Activated CD4-positive, CD25-positive, alpha-beta regulatory T cell treated with anti-CD3 and anti-CD28 coated beads, Interleukin-2, amount 50 U/mL, for 72 hours (primary cell): ENCODE measurements at places on chromosomes 12 and 14.

DNA sequence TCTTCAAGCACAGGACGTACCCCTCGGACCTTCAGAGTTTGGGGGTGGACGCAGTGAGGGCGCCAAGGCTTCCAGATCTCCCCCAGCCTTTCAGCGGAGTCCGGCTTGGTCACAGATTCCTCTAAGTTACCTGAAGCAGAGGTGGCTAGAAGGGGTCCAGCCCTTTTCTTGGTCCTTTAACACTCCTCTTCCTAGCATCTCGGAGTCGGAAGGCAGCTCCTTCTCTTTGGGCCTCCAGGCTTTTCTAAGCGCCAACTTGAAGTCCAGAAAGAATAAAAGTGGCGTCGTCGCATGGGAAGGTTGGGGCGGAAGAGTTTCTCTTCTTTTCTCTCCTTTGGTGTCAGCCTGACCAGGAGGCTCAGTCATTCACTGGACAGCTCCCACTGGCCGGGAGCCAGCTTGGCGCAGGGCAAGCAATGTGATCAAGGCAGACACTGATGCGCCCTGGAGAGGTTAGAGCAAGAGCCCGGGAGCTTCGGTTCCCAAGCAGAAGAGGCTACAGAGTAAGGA lies 9.6 kb downstream of the OR6S1 start:
- DNase-seq = no peak

GRCh38 chr12:104682790-104683279 lies 226.1 kb downstream of the CHST11 start:
- peak; percentile 64 for DNase-seq

GRCh38 chr14:52014601-52015267 lies 25.4 kb downstream of the RTRAF start:
- no peak for DNase-seq

- DNase-seq = no peak
Measured at GRCh38 chr12:45688183-45688582, 41.3 kb upstream of the ARID2 start.

DNA sequence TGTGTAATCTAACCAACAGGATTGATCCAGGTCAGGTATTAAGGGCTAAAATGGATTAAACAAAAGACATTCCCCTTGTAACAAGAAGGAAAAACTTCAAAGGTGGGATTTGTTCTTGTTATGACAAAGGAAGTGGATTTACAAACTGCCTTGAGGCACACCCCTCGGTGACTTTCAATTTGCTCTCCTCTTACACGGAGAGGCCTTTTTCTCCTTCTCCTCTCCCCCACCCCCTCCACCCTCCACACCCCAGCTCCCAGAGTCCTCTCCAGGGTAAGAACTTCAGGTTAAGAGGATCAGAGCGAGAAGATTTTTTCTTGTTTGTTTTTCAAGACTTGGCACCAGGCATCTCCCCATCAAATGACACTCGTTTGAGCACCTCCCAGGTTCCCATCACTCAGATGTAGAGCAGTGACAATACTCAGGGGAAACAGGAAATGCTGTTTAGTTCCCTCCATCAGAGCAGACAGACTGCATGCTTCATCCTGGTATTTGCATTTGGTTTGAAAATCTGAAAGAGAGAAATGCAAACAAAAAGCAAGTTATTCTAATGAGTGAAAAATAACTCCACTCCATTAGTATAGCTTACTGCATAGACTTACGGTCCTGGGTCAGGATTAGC lies 77.6 kb upstream of the TMEM260 start:
- DNase-seq = no peak

DNA sequence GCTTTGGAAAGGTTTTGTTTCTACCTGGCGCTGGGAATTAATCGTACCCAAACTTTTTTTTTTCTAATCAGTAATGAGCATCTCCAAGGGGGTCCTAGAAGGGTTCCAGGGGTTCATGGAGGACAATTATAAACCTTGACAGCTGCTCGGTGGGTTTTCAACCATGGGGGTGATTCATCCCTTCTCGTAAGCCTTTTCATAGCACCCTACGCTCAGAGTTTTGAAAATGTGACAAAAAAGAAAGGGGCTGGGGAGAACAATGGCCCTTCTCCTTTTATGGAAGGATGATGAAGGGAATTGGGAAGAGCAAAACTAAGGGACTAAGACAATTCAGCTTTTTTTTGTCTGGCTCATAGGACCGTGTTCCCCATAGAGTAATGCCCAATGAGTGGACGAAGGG lies 196.7 kb downstream of the ZFP36L1 start:
- no peak for DNase-seq

GRCh38 chr12:108587826-108588225 lies 10.1 kb downstream of the TMEM119 start:
- no peak for DNase-seq

DNA sequence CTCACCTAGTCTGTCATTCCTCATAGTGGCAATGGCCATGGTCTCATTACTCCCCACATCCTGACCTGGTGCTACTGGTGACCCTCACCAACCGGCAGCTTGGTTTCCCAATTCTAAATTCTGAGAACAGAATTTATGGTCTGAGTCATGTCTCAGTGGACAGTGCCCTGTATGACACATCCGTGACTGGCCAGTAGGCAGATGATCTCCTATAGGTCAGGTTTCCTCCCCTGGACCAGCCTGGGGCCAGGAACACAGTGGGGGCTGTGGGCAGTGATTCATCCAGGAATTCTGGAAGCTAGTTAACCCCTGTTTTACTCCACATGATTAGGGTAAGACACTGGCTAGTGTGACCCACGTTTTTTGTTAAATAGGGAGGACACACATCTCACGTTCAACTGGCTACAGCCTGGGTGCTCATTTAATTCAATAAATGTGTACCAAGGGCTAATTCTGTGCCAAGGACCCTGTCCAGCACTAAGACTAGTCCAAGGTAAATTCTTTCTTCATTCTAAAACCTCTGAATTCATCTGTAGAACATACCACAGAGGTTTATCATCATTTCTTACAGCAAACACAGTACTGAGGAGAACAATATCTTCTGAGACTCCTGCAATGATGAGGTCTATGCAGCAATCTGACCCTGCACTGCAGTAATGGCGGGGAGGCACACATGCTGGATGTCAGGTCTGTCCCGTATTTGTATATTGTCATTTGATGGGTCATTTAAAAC lies 249.6 kb upstream of the TBX3 start:
- DNase-seq = no peak

GRCh38 chr14:59036134-59036533 lies 152.3 kb upstream of the DAAM1 start:
- no peak for DNase-seq
